Activated CD4-positive, CD25-positive, alpha-beta regulatory T cell (primary cell): ENCODE measurements at places on chromosomes 7 and 10.

- DNase-seq = no peak
Observed at GRCh38 chr7:81846398-81846797, 76.6 kb upstream of the HGF start.

DNA sequence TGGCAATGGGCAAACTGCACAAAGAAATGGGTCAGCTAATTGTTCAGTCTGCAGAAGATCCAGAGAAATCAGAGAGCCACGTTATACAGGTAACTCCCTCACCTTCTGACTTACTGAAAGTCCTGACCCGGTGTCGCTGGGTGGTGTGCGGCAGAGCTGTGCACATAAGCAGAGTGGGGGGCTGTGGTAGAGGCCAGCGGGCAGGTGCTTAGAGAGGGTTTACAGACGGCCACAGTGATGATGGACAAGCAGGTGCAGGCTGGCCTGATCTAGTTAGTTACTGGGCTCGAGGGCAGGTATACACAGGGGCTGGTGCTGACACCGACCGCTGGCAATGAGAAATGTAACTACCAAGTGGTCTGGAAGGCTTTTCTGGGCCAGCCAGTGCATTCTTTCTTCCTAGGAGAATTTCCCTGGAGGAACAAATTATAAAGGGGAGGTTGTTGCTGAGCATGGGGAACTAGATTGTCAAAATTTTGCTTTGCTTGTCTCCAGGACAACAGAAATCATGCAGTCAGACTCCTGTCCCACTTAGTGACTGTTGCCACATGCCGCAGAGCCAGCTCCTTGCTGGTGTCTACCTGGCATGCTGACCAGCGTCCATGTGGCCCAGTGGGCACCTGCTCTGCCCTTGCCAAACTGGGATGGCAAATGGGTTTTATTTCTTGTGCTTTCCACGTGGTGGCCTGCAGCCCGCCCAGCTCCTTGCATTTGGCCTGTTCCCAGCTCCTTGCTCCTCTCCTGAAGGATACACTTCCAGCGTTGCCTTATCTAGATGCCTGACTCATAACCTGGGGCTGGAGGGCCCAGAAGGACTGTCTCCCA is 28.8 kb downstream of the DENND10 start:
- DNase-seq = no peak

- no peak for DNase-seq
Observed at GRCh38 chr10:102545265-102545871, 41.6 kb downstream of the SUFU start.

DNA sequence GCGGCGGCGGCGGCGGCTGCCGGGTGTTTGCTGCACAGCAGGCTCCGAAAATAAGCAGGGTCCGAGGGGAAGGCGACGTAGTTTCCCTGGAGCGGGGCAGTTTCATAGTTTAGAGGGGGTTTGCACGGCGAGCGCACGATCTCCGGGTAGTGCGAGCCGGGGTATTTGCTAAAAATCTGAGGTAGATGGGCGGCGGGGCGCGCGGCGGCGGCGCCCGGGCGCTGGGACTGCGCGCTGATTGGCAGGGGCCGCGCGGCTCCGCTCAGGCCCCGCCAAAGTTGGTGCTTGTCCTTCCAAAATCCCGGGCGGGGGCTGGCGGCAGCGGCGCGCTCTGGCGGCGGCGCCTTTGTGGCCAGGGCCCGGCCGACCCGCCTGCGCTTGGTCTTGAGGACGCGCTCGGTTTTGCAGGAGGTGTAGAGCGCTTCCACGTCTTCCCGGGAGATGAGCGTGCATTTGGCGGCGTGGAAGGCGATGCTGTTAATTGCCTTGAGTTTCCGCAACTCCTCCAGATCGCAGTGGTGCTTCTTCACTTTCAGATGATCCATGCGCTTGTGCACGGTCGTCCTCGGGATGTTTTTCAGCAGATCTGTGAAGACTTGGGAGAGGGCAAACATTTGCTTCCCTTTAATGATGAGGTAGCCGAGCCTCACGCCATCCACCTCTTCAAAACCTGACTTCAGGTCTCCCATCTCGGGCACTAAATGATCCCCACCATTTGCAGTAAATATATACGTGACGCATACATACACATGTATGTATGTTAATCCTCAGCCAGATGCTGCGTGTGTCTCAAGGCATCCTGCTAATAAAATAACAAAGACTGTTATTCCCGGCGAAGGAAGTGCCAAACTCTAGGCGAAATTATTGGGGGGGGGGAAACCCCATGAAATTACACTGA is 8.1 kb downstream of the SKIDA1 start:
- DNase-seq = no peak

- DNase-seq = no peak
Observed at GRCh38 chr10:129465796-129466702, 992 bp upstream of the MGMT start.

DNA sequence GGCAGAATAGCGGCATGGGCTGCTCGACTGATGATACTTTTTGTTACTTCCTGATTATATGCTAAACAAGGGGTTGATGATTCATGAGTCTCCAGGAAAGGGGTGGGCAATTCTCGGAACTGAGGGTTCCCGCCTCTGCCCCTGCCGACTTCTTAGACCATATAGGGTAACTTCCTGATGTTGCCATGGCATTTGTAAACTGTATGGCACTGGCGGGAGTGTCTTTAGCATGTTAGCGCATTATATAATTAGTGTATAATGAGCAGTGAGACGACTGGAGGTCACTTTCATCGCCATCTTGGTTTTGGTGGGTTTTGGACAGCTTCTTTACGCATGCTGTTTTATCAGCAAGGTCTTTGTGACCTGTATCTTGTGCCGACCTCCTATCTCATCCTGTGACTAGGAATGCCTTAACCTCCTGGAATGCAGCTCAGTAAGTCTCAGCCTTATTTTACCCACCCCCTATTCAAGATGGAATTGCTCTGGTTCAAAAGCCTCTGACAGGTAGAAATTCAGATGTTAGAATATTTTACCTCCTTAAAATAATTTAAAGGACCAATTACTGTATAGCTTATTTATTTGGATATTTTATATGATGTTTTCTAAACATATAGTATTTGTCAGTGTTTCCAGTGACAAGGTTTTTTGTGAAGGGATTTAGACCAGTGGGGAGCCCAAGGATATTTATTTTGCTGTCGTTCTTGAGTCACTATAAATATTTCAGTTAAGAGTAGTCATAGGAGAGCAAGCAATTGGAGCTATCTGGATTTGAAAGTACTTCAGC is 90.1 kb upstream of the PIK3CG start:
- no peak for DNase-seq

GRCh38 chr10:49280001-49280408 is 19.0 kb upstream of the C10orf71 start:
- no peak for DNase-seq

DNA sequence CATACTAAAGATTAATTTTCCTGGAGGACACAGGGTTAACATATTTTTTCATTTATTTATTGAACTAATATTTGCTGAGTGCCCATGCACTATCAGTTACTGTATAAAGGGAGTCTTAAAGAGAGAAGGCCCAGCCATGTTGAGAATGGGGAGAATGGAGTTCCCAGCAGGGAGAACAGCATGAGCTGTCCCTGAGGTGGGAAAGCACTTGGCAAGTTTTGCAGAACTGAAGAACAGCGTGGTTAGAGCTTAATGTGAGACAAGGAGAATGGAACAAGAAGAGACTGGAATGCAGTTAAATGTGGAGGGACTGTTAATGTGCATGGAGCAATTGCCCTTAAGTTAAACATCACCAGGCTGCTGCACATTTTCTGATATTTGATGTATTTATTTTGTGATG is 435.4 kb downstream of the SUGCT start:
- no peak for DNase-seq

- no peak for DNase-seq
Observed at GRCh38 chr10:47363781-47364180, 15.6 kb downstream of the RBP3 start.

DNA sequence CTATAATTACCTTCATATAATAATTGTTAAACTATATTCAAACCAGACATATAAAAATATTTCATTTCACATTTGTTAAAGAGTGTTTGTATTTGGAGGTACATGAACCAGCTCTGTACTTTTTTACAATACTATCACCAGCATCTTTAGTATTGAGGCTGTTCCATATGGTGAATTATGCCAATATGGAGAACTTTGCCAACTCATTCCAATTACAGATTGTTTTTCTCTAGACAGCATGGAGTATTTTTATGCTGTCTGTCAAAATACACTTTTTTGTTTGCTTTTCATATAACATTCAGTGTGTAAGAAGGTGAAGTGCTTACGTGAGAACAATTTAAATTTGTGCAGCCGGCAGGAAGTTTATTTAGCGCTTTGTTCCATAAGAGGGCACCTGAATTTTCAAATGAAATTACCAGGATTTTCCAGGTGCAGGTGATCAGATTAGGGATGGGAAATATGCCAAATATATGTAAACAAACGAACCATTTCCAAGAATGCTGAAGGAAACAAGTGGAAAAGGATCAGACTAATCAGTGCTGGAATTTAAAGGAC is 54.9 kb downstream of the SEMA3E start:
- no peak for DNase-seq

DNA sequence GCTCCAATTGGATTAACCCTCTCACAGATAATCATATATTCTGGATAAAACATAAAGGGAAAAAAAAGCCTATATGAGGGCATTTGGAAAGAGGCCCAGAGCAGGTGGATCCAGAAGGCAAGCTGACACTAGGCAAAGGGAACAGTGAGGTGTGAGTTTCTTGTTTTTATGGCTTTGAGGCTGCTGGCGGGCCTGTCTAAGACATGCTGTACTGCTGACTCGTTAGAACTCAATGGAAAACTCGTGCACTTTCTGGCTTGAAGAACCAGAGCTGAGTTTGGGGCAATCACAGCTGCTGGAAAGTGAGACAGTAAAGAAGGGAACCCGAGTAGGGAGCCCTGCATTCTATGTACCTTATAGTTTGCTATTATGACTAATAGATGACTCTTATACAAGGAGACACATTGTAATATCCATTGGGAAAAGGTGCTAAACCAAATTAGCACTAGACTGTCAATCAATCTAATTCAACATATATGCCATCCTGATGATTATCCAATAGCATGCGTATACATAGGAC is 637.1 kb downstream of the GATA3 start:
- no peak for DNase-seq

DNA sequence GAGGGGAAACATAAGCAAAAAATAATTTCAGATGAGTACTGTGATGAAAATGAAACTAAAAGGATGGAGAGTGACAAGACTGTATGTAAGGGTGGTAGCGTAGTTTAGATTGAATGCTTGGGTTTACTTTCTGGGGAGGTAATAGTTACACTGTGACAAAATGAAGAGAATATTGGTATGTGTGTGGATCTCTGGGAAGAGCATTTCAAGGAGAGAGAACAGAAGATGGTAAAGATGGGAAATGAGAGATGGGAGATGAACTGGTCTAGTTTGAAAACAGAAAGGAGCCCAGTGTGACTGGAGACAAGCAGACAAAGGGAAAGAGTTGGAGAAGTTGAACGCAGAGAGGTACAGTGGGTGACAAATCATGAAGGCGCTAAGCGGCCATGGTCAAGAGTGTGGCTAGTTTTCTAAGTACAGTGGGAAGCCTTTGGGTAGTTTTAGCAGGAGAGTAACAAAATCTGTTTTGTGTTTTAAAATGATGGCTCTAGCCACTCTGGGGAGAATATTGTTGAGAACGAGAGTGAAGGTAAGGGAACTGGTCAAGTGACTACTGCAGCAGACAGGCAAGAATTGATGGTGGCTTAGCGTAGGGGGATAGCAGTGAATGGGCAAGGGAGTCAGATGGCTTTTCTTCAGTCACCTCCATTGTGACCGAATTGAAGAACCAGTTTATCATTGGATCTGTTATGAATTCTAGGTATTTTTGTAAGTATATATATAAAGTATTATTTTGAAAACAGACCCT is 22.6 kb downstream of the PALS2 start:
- DNase-seq = no peak

GRCh38 chr7:28106321-28106829 is 74.2 kb downstream of the JAZF1 start:
- no peak for DNase-seq

DNA sequence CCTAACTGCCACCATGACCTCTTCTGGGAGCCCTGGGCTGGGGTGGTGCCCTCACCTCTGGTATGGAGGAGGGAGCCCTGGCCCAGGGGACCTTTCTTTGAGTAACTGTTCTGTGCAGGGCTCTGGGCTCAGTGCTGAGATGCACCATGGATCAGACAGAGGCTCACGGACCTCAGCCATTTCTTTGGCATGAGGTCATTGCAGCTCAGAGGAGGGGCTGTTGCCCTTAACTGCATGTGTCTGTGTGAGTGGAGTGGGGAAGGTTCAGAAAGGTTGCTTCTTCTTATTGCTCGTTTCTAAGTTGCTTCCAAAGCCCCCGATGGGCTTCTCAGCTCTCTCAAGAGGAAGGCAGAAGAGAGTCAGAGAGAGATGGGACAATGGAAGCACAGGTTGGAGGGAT is 233.9 kb downstream of the RPS24 start:
- DNase-seq = no peak

GRCh38 chr10:109517748-109518147 is 405.6 kb downstream of the XPNPEP1 start:
- DNase-seq = no peak

DNA sequence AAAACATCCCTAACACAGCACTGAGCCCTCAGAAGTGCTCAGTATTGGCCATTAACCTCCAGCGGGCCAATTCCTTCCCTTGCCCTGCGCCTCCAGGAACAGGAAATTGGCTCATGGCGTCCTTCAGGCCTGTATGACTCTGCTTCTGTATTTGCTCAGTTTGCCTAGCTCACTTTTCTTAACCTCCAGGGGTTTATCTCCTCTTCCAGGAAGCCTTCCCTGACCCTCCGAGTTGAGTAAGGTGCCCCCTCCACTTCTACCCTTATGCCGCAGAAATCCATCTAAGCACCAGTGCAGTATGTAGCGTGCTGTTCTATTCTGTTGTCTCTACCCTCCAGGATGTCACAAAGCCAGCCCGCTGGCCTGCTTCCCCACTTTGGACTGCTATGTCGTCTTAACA is 1.1 kb upstream of the SFXN4 start:
- no peak for DNase-seq

GRCh38 chr7:152011860-152012259 is 13.6 kb upstream of the GALNT11 start:
- DNase-seq = no peak

GRCh38 chr10:95475827-95476468 is 85.2 kb downstream of the SORBS1 start:
- no peak for DNase-seq
